ENCODE measurements at places on chromosomes 3 and 15.

GRCh38 chr3:163809540-163809993, 1268.7 kb downstream of the SI start:
- DNase-seq: no peak

DNA sequence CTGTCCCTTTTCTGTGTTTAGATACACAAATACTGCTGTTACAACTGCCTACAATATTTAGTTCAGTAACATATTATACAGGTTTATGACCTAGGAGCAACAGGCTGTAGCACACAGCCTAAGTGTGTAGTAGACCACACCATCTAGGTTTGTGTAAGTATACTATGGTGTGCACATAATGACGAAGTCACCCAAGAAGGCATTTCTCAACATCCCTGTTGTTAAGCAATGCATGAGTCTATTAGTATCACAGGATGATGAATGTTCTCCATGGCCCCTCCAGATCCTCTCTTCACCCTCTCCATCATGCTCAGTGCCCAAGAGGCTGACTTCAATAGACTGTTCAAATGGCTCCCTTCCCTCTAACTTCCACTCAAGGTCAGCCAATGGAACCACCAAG, 14.6 kb upstream of the SEC62 start:
- no peak for DNase-seq

- no peak for DNase-seq
These were observed 305.1 kb downstream of the LSAMP start for GRCh38 chr3:116140100-116140689.

- DNase-seq: no peak
These were observed 32.9 kb upstream of the NR1I2 start for GRCh38 chr3:119748991-119749390.

DNA sequence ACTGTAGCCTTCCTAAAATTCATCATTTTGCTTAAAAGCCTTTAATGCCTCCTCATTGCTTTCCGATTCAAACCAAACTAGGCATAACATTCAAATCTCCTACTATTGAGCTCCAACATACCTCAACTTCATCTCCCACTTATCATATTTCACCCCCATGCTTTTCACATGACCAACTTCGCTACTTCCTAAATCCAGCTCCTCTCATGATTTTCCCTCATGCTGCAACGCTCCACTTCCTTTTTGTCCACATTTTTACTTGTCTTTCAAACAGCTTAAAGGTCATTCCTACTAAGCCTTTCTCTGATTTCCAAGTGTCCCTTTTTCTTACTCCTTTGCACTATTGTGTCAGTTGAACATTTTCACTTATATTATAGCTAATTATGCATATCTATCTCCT, 20.3 kb upstream of the ANXA2 start:
- DNase-seq: no peak

DNA sequence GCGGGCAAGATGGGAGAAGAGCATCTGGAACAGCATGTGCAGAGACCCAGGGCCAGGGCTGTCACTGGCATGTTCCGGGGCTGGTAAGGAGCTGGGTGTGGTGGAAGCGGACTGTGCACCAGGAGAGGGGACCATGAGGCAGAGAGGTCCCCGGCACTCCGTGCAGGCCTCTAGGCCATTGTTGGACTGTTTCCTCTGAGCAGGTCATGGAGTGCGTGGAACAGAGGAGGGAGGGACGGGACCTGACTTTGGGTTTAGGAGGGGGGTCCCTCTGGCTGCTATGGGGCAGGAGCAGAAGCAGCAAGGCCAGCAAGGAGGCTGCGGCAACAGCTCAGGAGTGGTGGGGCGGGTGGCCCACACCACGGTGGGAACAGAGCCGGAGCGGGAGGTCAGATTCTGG, 47.1 kb downstream of the TPRA1 start:
- no peak for DNase-seq

Data from hematopoietic multipotent progenitor cell (in vitro differentiated cells).